GOT3 (cell line): ENCODE measurements at places on chromosomes 5 and 9.

- peak; percentile 68 for DNase-seq
These were observed 24.5 kb upstream of the DUSP1 start for GRCh38 chr5:172795318-172795977.

DNA sequence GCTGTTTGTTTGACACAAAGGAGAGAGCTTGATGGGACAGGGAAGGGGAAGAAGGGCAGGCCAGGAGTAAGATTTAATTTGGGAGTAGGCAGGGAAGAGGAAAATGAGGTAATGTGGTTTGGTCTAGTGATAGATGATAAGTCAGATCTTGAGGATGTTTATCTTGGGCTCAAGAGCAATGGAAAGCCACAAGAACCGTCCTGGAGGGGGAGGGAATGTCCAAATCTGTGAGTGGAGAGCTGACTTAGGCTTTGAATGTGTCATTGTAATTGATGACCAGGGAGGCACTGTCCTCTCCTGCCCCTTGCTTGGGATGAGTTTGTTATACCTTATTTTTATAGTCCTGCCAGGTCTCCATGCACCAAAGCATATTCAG is 37.5 kb downstream of the MAMDC2 start:
- DNase-seq: no peak

DNA sequence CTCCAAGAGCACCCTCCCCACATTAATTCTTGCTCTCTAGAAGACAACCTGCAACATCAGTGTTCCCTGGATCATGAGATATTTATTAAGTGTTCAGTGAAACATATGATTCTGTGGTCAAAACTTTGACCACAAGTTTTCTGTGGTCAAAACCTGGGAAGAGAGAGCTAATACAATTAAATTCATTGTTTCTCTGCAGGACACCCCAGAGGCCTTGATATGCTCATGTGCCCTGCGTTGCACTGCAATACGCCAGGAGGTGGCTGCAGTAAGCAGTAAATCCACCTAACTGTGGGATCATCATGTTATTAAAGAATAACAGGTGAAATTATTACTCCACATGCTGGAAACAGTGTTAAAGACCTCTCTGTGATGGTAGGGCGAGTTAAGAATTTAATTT is 109.3 kb upstream of the SPDL1 start:
- DNase-seq: no peak

DNA sequence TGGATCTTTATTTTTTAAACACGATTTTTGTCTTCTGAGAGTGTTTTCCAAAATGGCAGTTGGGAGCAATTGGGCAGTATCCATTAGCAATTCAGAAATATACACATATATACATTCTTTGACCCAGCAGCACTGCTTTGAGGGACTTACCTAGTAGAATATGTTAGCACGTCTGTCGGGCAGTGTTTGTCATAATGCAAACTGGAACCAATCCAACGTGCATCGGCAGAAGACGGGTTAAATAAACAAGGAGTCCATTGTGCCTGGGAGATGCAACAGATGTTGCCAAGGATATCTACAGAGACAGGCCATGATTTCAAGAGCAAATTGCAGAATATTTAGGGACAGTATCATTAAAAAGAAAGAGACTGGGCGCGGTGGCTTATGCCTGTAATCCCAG is 107.0 kb downstream of the COL5A1 start:
- DNase-seq: no peak

GRCh38 chr5:180289433-180289832 is 2.5 kb downstream of the MAPK9 start:
- DNase-seq: no peak

- no peak for DNase-seq
These were observed 45.7 kb downstream of the MUSK start for GRCh38 chr9:110714314-110714713.

DNA sequence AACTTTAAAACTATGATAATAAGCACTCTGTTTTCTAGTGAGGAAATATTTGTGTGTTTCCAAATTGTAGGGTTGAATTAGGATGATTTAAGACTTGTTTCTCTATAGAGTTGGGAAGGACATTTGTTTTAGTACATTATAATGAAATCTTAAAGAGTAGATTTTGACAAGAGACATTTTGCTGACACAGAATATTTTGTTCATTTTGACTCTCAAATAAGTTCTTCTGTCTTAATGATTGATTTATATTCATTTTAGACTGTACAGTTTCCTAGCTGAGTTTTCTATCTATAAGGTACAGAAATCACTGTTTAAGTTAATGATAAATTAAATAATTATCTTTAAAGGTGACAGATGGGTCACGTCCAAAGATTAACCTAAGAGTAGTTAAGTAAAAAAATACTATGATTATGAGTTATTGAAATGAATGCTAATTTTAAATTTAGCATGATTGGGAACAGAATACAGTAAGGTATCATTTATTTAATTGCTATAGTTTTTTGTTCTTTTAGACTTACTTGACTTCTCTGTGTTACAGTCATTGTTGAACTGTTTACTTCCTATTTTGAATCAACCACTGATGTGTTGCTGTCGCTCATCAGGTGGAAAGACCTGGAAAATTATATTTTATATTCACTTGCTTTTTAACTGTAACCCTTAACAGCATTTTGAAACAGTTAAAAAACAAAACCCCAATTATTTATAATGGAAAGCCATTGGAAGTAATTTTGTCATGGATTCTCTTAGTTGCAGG is 19.5 kb downstream of the PBX3 start:
- DNase-seq: no peak

GRCh38 chr5:40499518-40500273 is 180.0 kb upstream of the PTGER4 start:
- DNase-seq: no peak

GRCh38 chr5:11443831-11444230 is 460.4 kb downstream of the CTNND2 start:
- no peak for DNase-seq

DNA sequence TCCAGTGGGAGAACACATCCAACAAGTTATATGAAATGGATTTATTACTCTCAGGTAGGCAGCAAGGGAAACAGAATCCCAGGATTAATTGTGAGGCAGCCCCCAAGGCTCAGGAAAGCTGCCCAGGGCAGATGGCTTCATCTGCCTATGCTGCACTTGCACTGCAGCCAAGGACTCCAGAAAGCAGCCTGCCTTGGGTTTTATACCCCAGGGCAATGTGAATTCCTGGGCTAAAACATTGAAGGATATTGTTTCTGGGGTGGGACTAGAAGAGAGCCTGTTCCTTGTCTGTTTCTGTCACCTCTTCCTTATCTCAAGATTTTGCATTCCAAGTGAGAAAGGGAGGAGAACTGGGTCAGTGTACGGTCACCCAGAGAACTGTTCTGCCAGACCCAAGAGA is 8.8 kb upstream of the CCL27 start:
- no peak for DNase-seq

GRCh38 chr5:109080896-109081295 is 328.9 kb downstream of the PJA2 start:
- DNase-seq: no peak

DNA sequence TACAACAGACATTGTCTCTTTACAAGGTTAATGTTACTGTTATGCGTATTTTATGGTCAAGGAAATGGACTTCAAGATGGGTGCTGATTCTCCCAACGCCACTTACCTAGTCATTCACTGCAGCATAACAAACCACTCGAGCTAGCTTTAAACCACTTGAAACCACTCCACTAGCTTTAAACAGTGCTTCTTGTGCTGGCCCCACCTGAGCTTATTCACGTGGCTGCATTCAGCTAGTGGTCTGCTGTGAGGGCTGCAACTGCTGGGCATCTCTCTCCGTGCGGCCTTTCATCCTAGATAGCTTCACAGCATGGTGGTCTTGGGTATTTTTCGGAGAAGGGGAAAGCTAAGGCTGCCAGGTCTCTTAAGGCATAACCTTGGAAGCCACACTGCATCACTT is 3.5 kb upstream of the HRH2 start:
- no peak for DNase-seq

DNA sequence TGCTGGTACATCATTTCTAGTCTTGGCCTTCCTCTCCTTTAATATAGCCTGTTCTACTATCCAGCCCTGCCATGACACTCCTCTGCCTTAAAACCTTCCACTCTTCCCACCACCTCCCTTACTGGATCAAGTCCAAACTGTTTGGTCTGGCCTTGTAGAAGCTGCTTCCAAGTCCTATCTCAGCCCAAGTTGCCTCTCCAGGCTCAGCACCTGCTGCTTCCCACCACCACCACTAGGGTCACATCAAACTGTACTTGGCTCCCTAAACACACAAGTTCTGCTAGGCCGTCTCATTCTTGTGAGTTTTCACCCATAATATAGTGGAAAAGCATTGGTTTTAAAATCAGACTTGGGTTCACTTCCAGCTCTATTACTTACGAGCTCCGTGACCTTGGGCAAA is 1.4 kb downstream of the NDUFA8 start:
- DNase-seq: no peak

GRCh38 chr5:81302596-81302995 is 1.2 kb downstream of the ZCCHC9 start:
- DNase-seq: no peak

DNA sequence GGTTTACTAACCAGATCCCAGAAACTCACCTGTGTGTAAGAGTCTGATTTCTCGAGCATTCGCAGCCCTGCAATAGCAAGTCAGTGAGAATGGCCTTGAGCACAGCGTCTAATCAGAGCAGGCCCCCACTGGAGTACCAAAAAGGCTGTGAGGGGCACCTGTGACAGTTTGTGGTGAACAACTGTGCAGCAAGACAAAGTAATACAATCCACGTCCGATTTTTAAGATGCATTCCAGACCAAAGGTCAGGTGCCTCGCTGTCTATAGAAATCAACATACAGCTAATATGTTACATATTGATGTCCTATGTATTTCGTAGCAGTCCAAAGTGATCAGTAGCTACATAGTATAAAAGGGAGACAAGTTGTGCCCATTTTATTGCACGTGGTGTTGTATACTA is 55.7 kb upstream of the BOD1 start:
- DNase-seq: no peak

GRCh38 chr9:36938617-36939016 is 95.5 kb downstream of the PAX5 start:
- DNase-seq: no peak

GRCh38 chr9:113930390-113930783 is 54.3 kb downstream of the ZNF618 start:
- DNase-seq: no peak

DNA sequence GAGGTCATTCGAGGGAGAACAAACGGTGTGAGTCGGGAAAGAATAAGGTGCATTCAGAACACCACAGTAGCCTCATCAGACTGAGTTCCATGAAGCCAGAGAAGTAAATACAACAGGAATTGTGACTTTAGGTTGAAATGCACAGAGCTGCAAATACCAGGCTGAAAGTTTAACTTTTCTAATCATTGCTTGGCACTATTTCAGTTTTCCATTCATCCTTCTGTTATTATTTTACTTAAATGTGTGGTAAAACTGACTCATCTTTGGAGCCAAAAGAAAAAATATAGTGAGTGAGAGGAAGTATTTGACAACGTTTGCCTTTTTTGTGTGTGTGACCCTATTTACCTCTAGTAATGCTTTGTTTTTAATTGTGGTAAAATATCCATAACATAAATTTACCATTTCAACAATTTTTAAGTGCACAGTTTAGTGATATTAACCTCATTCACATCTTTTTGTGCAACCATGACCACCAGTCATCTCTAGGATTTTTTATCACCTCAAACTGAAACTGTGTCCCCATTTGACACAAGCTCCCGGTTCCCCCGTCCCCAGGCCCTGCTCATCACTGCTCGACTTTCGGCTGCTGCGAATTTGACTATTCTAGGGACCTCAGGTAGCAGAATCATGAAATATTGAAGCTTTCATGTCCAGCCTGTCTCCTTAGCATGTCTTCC is 166.8 kb downstream of the HSD17B3 start:
- no peak for DNase-seq

GRCh38 chr9:89247431-89248353 is 63.3 kb upstream of the CKS2 start:
- DNase-seq: no peak
